ENCODE measurements at places on chromosomes 7 and 10.
A peak's percentile ranks its signal among the peaks of the same experiment; 100 is the strongest.

- DNase-seq = no peak
These were observed 34.3 kb upstream of the HERPUD2 start for GRCh38 chr7:35729061-35729783.

DNA sequence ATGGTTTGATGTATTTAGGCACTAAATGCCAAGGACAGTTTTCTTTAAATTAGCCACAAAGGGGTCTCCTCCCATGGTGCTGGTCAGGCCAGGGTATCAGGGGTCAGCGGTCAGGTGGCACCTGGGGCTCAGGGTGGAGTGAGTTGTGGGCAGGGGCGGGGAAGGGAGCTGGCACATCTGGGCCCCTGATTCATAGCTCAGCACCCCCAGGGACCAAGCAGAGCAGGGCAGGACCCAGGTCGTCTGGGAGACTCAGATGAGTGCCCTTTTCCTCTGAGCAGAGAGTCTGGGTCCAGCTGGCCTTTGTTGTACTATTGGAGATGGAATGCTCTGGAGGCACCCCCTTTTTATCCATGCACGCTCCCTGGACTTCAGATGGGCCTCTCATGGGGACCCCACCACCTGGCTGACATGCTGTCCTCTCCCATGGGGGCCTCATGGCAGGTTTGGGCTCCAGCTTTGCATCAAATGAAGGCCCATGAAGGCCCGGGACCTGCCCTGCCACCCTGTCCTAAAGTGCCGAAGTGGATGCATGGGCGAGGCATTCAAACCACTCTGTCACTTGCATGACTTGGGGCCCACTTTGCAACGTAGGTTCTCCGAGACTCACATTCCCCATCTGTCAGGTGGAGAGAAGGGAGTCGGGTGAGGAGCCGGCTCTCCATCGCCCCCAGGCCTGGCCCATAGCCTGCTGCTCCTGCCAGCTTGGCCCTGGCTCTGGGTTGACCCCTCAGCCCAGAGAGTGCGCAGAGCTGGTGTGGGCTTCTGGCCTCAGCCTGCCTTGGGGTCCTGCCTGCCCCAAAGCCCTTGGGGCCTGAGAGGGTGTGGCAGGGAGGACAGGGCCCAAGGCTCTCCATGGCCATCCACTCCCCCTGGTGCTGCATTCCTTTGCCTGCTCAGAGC lies 66.4 kb downstream of the RAMP3 start:
- DNase-seq = no peak

GRCh38 chr7:84822941-84823510 lies 363.8 kb downstream of the SEMA3D start:
- DNase-seq = no peak

GRCh38 chr7:98205162-98205845 lies 5.9 kb upstream of the BHLHA15 start:
- DNase-seq = no peak

DNA sequence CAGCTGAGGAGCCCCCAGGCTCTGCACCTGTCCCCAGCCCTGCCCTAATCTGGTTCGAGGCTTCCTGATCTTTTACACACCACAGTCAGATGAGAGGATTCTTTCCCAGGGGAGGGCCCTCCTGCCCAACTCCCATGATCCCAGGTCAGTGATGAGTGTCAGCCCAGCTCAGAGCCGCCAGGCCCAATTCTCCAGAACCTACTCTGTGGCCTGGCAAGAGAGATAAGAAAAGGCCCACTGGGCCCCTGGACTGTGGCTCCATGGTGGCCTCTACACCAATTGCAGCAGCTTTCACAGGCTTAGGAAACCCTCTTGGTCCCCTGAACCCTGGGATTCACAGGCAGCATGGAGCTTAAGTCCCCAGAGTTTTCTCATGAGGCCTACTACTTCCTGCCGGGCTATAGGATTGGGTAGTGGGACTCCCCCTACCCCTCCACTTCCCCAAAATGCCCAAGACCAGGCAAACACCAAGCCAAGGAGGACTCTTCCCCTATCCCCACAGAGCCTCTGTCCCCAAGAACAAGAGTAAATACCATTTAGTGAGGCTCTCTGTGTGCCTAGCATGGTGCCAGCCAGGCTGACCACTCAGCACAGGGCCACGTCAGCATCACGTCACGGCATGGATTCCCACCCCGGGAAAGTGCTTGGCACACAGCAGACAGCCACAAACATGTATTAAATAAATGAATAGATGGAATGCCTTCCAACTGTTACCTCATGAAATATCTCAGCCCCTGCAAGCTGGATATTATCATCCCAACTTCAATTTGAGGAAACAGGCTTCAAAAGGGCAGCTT lies 100.0 kb downstream of the GRID1 start:
- DNase-seq = no peak

DNA sequence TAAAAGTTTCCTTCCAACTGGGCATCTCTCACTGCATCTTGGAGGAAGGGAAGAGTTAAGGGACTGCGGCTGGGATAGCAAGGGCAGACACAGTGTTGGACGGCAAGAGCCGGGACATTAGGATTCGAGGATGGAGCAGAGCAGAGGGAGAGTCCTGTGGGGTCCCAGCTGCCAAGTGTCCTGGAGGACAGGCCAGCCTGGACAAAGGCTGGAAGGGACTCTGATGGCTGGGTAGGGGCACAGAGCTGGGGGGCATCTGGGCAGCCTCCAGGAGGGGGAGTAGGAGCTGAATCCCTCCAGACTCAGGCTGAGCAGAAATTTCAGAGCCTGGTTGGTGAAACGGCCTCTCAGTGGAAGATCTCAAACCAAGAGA lies 19.2 kb downstream of the SFTPA1 start:
- DNase-seq = no peak

DNA sequence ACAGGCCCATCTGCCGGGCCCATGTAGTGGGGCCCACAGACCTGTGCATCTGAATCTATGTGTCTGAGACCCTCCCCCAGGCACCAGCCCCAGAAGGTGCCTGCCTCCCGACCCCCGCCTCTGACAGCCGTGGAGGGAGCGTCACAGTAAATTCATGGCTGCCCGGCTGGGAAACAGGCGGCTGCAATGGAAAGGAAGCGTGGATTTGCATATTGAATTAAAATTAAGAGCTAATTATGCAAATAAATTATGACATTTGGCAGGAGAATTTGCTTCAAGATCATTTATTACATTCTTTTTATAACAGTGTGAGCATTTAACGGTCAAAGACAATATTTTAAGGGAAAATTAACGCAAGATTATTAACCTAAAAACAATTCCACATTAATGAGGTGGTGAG lies 92.3 kb downstream of the HIF1AN start:
- DNase-seq = no peak

- no peak for DNase-seq
These were observed 58.2 kb upstream of the CYTH3 start for GRCh38 chr7:6330657-6331056.

GRCh38 chr7:155644971-155645509 lies 579 bp downstream of the RBM33 start:
- peak; percentile 2 for DNase-seq

DNA sequence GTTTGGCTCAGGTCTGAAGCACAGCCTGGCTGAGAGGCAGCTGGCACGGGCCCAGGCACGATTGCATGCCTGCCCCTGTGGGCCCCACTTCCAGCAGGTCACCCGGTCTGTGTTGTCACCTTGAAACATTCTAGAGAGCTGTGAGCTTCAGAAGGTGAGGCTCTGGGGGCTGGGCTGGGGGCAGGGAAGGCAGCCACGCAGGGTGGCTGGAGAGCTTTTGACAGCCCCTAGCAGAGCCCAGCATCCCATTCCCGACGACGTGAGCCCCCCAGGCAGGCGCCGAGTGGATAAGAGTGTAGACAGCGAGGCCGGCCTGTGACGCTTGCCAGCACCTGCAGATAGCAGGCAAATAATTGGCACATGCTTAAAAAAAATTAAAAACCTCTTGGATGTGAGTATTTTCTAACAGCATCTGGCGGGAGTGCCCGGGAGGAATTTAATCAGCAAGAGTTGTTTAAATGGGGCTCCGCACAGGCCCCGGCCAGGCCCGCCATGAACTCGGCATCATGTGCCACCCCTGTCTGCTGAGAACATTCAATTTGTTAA lies 212.0 kb upstream of the TBX20 start:
- DNase-seq = no peak

- no peak for DNase-seq
These were observed 5.6 kb downstream of the POR start for GRCh38 chr7:75920431-75921161.

DNA sequence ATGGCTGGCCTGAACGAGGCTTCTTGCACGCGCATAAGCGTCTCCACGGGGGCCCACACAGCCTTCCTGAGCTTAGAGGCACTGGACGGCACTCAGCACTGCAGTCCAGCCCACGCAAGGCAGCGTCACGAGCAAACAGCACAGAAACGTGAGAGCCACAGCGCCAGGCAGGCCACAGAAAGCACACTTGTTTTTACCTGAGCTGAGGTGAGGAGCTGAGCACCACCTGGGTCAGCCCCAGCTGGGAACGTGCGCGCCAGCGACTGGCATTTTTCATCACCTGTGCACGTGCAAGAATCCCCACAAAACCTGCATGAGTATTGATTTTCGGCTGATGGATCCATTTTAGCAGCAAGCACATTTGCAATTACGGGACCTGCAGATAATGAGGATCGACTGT lies 26.7 kb downstream of the IQCE start:
- no peak for DNase-seq

- no peak for DNase-seq
These were observed at the start of gene LMOD2 for GRCh38 chr7:123655614-123656013. TSS of gene LMOD2 (plus strand) at chr7:123655866. CDS start at chr7:123655964, 98 bp downstream.

- no peak for DNase-seq
These were observed 13.8 kb upstream of the TMEM120A start for GRCh38 chr7:76008156-76008687.

DNA sequence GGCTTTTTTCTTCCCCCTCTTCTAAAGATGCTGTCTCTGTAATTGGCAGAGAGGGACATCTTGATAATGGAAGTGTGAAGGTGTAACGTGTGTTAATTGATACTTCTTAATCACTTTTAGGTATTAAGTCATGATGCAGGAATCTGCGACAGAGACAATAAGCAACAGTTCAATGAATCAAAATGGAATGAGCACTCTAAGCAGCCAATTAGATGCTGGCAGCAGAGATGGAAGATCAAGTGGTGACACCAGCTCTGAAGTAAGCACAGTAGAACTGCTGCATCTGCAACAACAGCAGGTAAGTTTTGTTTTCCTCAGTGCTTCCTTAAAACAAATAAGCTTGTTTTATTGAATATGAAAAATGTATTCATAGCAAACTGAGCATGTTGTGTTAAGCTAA lies 11.8 kb downstream of the FOXP2 start:
- no peak for DNase-seq

- no peak for DNase-seq
These were observed 423.4 kb downstream of the SORCS1 start for GRCh38 chr10:106741006-106741530.

DNA sequence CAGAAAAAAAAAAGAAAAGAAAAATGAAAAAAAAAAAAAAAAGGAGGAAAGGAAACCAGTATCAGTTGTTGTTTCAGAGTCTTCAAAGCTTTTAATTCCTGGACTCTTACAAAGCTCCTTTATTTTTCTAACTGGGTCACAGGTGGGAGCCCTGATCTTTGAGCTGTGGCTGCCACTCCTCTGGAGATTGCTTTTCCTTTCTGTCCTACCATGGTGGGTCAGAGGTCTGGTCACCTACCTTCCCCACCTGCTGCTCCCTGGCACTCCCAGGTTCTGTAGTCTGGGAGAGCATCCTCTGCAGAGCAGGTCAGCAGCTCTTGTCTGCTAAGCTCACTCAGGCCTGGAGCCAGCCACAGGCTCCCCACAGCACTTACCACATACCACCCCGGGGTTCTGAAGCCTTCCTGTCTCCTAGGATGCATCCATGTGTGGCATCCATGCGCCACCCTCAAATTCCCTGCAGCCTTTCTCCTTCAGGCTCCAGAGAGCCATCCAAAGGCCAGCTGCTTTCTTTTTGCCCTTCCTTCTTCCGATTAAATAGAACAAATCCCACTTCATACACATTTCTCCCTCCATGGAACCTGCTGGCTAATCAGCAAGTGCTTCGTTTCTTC lies 73.2 kb upstream of the TPK1 start:
- no peak for DNase-seq

GRCh38 chr10:102670065-102670670 lies 25.9 kb downstream of the TRIM8 start:
- no peak for DNase-seq

DNA sequence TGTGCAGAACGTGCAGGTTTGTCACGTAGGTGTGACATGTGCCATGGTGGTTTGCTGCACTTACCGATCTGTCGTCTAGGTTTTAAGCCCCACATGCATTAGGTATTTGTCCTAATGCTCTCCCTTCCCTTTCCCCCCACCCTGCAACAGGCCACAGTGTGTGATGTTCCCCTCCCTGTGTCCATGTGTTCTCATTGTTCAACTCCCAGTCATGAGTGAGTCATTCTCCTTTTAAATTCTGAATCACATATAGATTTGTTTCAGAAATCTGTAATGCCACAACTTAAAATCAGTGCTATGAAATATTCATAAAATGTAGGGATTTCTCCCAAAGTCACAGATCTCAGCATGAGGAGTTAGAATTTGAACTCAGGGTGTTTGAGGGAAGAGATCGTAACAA lies 552.5 kb upstream of the MBL2 start:
- no peak for DNase-seq

GRCh38 chr7:95169678-95170077 lies 154.7 kb downstream of the PON1 start:
- DNase-seq = no peak

GRCh38 chr7:16755397-16755796 lies 1.8 kb downstream of the TSPAN13 start:
- DNase-seq = no peak

GRCh38 chr7:16914771-16915170 lies 33.0 kb upstream of the AGR3 start:
- DNase-seq = no peak

DNA sequence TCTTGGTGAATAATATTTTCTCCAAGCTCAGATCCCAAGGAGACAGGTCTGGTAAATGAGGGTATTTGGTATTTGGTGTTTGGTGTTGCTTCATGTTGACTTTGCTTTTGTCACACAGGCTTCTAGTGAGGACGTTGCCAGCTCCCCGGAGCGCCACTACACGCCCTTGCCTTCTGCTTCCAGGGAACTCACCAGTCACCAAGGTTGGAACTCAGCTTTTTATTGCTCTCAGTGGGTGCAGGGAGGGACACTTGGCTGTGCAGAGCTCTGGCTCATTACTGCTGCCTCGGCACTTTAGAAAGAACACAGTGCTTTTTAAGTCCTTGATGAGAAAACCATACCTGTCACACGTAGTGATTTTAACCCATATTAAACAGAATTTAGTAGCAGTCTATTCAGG lies 892.9 kb downstream of the LRMDA start:
- no peak for DNase-seq

GRCh38 chr10:43979551-43979950 lies 330.9 kb upstream of the ZNF32 start:
- DNase-seq = no peak

DNA sequence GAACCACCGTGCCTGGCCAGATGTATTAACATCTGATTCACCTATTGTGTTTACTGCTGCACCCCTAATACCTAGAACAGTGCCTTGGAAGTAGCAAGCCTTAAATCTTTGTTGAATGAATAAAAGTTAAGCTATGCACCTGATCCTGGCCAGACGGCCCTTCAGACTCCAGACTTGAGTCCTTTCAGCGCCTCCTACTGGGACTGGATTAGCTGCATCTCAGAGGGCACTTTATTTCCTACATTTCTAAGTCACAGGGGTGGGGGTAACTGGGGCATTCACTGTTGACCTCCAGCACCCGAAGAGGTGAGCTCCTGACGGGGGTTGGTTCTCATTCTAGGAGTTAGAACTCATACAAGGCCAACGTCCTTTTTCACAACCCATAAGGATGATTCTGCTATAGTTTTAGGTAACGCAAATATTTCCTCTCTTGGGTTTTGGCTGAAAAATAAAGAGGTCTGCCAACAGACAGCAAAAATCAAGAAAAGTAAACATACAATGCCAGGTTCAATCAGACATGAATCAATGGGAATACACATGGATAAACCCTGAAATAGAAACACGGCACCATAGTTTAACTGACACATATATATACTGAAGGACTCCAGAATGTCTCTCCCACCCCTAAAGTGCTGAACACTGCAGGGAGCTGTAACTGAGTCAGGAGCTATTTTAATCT lies 48.0 kb upstream of the DLG5 start:
- no peak for DNase-seq

Data from stimulated activated CD8-positive, alpha-beta memory T cell treated with anti-CD3 and anti-CD28 coated beads, Interleukin-4, amount 100 ng/mL, for 1 hour (primary cell).